ENCODE measurements at places on chromosomes 6 and 20.
A peak's percentile ranks its signal among the peaks of the same experiment; 100 is the strongest.

DNA sequence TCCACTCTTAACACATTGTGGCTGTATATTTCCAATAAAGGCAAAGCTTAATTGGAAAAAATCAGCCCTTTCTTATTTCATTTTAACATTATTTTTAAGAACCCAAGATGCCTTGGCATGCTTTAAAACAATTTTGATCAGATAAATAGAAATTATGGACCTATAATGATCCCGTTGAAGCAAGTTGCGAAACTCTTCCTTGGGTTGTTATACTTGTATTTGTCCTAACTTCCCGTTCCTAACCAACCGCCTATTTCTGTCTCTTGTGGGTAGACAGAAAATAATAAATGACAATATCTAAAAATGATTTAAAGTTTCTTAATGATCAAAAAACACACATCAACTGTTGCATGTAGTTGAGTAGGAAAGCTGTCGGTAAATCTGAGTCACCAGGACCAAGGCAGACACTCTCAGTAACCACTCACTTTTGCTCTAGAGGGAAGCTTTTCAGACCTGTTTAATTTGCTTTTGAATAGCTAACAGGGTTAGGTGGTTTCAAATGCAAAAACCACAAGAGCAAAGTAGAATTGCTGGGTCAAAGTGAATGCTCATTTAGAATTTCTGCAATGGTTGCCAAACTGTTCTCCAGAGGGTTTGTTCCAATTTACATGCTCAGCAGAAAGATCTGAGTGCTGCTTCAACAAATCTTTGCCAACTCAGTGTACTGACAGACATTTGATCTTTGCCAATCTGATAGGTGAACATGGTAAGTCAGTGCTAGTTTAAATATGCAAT is 34.2 kb upstream of the KCNK5 start:
- DNase-seq: no peak

DNA sequence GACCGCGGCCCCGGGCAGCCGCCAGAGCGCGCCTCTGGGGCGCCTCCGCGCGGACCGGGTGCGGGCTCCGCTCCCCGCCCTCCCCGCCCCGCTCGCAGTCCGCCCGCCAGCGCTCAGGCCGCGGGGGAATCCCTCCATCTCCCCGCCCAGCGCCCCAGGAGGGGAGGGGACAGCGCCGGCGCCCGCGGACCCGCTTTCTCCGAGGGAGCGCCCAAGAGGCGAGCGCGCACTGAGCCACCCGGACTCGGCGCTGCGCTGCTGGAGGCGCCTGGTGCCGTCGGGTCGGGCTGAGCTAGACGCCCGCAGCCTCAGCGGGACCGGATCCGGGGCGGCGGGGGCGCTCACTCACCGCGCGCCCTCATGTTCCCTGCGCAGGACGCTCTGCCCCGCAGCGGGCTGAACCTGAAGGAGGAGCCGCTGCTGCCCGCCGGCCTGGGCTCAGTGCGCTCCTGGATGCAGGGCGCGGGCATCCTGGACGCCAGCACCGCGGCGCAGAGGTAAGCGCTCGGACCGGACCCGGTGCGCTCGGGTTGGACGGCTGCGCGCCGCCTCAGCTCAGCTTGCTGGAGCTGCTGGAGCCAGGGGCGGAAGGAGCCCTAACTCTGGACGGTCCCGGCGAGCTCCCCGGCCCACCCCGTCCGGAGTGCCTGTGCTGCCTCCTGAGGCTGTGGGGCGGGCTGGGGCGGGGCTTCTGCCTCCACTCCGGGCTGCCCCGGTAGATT is 867 bp downstream of the EBF4 start:
- peak; percentile 34 for DNase-seq

- no peak for DNase-seq
Measured at GRCh38 chr6:97867177-97867576, 584.2 kb upstream of the MMS22L start.

GRCh38 chr6:33664506-33665057 is 43.5 kb downstream of the ITPR3 start:
- DNase-seq: no peak

DNA sequence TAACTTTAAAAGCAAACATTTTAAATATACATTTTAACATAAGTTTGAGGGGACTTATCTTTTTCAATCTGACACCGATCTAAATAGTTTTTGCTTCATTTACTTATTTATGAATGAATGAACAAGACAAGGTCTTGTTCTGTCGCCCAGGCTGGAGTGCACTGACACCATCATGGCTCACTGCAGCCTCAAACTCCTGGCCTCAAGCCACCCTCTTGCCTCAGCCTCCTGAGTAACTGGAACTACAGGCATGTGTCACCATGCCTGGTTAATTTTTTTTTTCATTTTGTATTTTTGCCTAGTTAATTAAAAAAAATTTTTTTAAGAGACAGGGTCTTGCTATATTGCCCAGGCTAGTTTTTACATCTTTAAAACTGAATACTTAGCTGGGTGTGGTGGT is 25.4 kb downstream of the FBXO9 start:
- DNase-seq: no peak

GRCh38 chr6:31468311-31468710 is 29.6 kb upstream of the MICB start:
- no peak for DNase-seq

DNA sequence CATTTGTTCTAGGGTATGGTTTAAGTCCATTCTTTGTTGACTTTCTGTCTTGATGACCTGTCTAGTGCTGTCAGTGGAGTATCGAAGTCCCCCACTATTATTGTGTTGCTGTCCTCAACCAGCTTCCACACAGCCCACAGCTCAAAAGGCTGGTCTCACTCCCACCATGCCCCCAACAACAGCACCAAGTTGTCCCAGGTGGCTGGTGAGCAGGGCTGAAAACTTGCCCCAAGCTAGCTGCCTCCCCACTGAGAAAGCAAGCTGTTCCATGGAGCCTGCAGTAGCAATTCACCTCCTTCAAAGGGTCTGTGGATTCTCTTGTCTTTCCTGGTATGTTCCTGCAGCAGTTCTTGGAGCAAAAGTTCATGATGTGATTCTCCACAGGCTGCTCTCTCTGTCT is 221.0 kb downstream of the SYNDIG1 start:
- no peak for DNase-seq

- no peak for DNase-seq
Measured at GRCh38 chr20:62571669-62572344, 70.5 kb upstream of the SLCO4A1 start.

DNA sequence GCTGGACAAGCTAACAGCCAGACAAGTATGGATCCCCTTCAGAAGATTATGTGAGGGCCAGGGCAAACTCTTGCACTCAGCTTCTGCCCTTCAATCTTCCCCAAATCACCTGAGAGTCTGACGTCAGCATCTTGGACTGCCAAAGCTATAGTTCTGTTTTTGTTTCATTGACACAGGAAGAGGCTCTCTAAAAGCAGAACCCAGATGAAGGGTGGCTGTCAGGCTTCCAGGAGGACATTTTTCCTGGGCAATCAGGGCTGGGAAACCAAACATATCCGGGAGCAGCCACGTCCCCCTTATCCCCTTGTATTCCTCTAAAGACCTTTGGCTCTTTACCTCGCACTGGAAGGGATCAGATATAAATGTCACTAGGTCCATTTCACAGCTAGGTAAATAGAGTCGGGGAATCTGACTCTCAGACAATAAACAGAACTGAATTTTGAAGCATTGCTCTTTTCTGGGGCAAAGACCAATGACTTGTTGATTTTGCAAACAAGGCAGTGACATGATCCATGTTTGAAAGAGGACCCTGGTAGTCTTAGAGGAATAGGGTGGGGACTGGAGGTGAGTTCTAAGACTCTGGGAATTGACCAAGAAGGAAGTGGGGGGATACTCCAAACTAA is 13.3 kb downstream of the MAFB start:
- DNase-seq: no peak

DNA sequence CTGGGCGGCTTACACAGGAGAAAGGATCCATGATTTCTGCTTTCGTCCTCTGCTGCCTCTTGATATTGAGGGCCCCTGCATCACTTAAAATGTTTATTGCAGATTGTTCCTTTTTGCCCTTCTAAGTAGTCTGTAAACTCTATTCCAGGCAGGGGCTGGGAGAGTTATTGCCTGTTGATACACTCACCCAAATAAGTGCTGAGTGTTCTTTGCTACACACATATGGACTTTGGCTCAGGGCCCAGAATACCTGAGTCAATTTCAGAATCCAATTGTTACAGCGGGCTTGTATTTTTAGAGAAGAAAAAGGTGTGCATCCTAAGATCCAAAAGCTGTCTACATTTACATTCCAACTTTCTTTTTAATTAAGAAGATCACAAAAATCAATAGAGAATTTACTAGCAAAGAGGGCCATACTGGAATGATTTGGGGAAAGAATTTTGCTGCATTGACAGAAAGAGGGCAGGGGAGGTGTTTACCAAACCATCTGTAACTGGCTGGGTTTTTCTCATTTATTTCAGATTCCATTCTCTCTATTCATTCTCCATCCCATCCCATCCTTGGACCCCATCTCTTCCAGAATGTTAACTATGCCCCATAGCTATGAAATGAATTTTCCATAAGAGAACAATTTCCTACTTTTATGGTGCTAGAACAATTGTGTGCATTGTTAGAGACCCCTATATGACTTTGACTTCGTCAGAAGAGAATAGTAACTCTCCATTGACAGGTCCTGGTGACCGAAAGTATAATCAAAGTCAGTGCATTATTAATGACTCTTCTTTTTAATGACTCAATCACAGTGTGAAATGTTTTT is 959.9 kb upstream of the FLRT3 start:
- no peak for DNase-seq

DNA sequence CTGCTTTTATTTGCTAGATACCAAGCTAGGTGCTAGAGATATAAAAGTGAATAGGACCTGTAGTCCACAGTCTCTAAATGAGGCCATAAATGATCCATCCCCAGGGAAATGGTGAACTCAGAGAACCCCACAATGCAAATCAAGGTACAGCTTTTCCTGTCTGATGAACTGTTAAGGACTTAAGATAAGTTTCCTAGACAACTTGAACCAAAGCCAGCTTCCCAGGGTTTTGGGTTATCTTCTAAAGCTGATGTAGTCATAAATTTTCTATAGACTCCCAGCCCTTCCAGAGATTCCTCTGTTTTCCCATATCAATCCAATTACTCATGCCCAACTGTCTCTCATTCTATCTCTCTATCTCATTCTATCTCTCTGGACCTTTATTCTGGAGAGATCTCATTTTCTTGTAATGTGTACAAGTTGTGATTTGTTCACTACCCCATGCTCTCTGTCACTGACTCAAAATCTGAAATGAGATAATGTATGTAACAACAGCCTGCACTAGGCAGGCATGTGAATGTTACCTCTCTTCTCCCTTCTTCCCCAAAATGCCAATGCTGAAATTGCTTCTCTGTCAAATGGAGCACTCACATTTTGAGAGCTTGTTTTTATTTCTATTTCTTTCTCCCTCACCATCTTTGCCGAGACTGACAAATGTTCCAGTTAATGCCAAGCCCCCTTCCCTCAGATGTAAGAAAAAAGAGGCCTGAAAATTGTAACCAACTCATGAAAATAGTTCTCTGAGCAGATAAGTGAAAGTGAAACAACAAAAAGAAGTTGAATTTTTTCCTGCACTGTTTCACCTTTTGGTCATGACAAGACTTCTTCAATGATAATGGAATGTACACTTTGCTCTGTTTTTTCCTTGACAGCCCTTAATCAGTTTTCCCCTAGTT is 279.9 kb downstream of the SLC35F1 start:
- DNase-seq: no peak

DNA sequence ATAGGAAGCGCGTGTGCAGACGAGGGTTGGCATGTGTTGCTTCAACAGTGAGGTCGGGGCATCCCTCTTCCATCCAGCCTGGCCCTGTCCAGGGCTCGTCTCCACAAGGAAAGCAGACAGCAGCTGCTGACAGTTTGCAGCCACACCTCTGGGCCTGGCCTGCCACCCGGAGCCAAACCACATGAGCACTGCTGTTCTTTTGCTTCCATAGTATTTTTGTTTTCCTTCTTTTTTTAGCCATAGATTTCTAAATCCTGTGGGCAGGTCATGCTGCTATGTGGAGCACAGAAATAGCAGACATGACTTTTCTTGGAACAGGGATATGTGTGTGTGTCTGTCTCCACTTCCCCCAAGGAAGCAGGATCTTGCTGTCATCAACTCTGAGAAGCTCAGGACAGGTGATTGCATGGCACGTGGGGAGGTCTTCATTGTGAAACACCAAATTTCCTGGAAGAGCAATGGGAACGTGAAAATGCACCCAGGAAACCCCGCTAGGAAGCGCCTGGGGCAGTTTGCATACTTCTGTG is 167.4 kb downstream of the DTNBP1 start:
- no peak for DNase-seq

- DNase-seq: no peak
Measured at GRCh38 chr20:61543931-61544745, 292.1 kb downstream of the CDH4 start.

GRCh38 chr6:21840428-21840827 is 246.9 kb downstream of the SOX4 start:
- no peak for DNase-seq

GRCh38 chr6:357791-358341 is 33.7 kb upstream of the IRF4 start:
- no peak for DNase-seq

- DNase-seq: no peak
Measured at GRCh38 chr6:89999945-90000825, 105.9 kb downstream of the GJA10 start.

- no peak for DNase-seq
Measured at GRCh38 chr20:7470912-7471311, 469.3 kb downstream of the HAO1 start.

DNA sequence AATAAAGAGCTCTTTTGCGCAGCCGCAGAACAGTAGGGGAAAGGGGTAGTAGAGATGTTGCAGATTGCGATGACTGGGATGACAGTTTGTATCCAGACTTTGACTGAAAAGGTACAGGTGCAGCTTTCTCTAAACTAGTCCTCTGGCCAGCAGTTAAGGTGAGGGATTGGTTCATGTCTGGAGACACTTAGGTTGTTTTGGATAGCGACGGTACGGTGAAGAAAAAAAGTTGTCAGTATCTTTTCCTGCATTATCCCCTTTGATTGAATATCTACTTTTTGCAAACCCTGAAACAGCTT is 537 bp downstream of the PRR3 start:
- DNase-seq: no peak

DNA sequence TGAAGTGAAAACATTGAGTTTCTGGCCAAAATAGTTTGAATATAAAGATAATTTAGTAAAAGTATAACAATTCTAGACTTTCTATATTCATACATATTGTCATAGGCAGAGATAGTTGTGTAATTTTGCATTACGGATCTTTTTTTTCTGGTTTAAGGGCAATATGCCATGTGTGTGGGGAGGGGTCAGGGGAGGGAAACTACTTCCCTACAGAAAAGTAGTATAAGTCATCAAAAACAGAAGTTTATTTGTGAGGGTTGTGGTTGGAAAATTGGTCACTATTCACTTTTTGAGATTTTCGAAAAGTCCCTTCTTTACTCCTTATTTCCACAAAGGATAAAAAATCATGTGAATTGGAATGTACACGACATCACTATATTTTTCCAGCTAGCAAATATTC is 288.2 kb upstream of the PREP start:
- no peak for DNase-seq

Data from activated CD4-positive, alpha-beta T cell treated with anti-CD3 and anti-CD28 coated beads, Interleukin-2, amount 50 U/mL, for 4 hours (primary cell).